GM10248 (cell line): ENCODE measurements at places on chromosomes 3 and 15.
A peak's percentile ranks its signal among the peaks of the same experiment; 100 is the strongest.

GRCh38 chr3:170458285-170458684, 39.6 kb downstream of the CLDN11 start:
- no peak for DNase-seq

DNA sequence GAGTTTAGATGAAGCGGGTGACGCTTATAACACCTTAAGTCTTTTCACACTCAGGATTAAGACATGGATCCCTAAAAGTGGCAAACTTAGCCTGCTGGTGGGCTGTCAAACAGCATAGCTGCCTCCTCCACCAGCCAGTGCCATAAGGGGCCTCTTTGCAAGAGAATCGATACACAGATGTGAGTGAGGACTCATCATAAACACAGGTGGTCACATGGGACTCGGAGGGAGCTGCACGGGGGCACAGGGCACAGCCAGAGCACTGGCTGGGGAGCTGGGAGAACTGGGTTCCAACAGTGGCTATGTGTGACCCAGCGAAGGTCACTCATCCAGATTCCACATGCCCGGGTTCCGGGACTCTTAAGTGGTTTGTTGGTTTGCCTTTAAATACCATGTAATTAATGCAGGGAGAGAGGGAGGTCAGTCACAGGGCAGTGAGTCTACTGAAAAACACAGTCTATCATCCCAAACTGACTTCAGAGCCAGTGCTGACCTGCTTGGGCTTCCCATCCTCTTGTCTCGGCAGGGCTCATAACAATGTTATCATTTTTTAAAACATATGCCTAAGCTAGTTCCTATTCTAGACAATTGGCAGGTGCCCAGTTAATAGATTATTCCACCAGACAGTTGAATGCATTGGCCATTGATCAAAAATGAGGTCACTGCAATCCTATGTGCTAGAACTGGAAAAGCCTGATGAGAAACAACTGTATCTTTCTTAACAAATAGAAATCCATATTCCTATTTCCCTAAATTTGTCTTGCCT, 51.8 kb downstream of the SLC12A8 start:
- no peak for DNase-seq

DNA sequence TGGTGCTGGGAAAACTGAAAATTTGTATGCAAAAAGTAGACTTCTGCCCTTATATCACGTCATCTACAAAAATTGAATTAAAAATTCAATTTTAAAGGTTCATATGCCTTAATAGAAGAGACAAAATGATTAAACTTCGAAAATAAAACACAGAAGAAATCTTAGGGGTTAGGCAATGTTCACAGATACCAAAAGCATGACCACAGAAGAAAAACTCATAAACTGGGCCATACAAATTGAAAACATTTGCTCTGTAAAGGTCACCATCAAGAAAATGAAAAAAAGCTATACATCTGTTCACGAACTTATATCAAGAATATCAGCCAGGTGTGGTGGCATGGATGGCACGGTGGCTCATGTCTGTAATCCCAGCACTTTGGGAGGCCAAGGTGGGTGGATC, 245.1 kb downstream of the PCCB start:
- no peak for DNase-seq

DNA sequence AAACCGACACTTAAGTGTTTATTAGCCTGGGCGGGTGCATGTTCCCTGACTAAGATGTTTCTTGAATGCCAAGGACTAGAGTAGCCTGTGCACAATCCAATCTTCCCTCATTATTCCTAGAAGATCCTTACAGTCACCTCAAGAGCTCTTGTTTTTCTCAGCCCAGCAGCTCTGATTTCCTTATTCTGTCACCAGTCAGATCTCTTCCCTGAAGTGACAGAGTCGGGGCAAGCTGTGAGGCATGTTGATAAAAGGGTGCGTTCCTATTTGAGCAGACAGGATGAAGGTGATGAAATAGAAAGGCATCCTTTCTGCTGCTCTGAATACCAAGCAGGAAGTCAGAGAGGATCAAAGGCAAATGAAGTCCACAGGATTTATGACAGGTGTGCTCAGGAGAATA, 125.6 kb upstream of the MCTP2 start:
- DNase-seq = no peak

DNA sequence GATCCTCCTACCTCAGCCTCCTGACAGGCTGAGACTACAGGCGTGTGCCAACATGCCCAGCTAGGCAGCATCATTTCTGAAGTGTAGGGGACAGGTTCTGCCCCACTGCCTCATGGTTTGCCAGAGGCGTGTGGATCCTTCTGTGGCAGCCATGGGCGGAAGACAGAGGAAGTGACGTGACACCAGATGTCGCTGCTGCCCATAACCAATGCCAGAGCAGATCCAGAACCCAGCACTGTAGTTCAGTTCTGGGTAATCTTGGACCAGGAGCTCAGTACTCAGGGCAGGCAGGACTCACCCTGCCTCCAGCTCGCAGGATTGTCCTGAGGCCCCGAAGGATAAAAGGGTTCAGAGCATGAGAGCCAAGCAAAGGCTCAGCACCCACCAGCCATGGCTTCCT, 8.2 kb downstream of the RBPMS2 start:
- DNase-seq = no peak

GRCh38 chr3:188339410-188340295, 185.7 kb downstream of the LPP start:
- DNase-seq = no peak

DNA sequence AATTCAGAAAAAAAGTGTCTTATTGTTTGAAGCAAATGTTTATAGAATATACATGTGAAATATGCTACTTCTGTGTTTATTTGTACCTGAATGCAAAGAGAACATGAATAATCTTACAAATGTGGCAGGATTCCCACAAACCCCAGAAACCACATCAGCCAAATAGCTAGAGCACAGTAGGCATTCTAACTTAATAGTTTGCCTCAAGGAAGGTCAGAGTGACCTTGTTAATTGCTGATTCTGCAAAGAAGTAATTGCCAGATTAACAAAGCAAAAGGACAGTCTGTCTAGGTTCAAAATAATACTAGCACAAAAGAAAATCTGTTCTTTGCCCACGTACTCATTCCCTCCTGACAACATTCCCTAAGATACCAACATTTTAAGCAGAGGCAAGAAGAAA, 604.0 kb downstream of the PYDC2 start:
- no peak for DNase-seq

- no peak for DNase-seq
Measured at GRCh38 chr15:61479613-61480012, 250.5 kb upstream of the RORA start.

GRCh38 chr3:186625600-186626042, 12.8 kb downstream of the AHSG start:
- DNase-seq = no peak

GRCh38 chr3:134372396-134373270, 1.6 kb downstream of the AMOTL2 start:
- no peak for DNase-seq

GRCh38 chr15:63556246-63556645, 40.9 kb upstream of the FBXL22 start:
- no peak for DNase-seq

DNA sequence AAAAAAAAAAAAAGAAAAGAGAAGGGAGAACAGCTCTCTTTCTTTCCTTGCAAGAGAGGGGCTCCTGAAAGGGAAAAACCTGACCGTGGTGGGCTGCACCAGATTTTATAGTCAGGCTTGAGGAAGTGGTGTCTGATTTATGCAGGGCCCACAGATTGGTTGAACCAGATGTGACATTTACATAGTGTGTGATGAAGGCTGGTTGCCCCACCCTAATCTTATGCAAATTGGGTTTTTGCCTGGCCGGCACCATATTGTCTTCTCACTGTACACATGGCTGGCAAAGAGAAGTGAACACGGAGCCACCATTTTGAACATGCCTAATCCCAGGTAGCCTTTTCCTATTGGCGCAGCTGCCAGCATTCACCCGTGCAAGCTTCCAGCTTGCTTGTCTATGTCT, 154.4 kb downstream of the OXSM start:
- no peak for DNase-seq

GRCh38 chr3:170632780-170633179, 46.9 kb upstream of the SLC7A14 start:
- peak; percentile 73 for DNase-seq
